Effector CD8-positive, alpha-beta T cell (primary cell): ENCODE measurements at places on chromosomes 3 and 15.

DNA sequence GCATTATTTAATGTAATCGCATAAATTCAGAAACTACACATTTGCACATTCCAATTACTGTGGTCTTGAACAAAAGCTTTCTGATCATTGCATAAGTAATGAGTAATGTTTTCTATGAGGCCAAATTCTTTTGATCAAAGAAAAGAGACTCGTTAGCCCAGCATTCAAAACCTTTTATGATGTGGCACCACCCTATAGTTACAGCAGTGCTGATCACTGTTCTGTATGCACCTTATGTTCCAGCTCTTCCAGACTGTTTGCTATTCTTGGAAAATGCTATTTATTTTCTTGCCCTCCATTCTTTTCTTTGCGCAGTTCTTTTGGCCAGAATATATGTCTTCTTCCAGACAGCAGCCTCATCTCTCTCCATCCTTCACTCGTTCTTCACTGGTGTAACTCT, 42.3 kb downstream of the MAP3K13 start:
- DNase-seq = no peak

- DNase-seq = no peak
Observed at GRCh38 chr3:193882091-193882490, 253.9 kb upstream of the HES1 start.

GRCh38 chr3:168088106-168088720, 7.5 kb downstream of the GOLIM4 start:
- no peak for DNase-seq

- no peak for DNase-seq
Observed at GRCh38 chr15:65371976-65372786, 5.6 kb downstream of the IGDCC3 start.

GRCh38 chr15:99454941-99455788, 110.6 kb upstream of the MEF2A start:
- DNase-seq = no peak

- no peak for DNase-seq
Observed at GRCh38 chr15:71469413-71469812, 340.9 kb upstream of the NR2E3 start.

- no peak for DNase-seq
Observed at GRCh38 chr15:37764733-37765191, 169.7 kb upstream of the TMCO5A start.

DNA sequence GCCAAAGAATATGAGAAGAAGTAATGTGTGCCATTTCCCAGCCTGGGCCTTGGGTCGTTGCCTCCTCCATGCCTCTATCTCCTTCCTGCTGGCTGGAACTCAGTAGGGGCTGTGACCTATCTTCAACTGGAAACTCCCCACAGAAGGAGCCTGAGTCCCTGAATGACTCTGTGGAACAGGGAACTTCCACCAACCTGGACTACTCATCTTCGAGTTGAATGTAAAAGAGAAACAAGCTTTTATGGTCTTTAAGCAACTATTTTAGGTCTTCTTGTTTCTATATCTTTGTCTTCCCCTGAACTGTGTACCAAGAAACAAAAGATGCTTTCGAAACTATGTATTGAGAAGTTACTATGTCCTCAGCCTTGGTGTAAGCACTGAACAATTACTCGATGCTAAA, 355.3 kb upstream of the NR2F2 start:
- no peak for DNase-seq

DNA sequence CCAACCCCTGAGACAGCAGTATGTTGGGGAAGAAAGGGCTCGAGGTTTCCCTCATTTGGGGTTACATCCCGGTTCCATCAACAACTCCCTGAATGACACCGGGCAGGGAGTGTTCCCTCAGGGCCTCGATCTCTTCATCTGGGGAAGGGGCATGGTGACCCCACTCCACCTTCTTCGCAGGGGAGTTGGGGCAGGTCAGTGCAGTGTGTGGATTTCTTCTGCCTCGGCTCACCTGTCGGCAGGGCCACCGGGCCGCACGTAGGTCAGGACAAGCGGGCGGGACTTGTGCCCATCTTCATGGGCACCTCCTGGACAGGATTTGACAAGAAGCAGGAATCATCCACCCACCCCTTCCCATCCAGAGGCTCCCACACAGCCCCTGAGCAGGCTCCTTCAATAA, 17.4 kb downstream of the GRIP2 start:
- DNase-seq = no peak

- DNase-seq = no peak
Observed at GRCh38 chr15:34986771-34987480, 1.2 kb downstream of the ZNF770 start.

GRCh38 chr15:28178290-28178689, 79.2 kb upstream of the OCA2 start:
- DNase-seq = no peak

DNA sequence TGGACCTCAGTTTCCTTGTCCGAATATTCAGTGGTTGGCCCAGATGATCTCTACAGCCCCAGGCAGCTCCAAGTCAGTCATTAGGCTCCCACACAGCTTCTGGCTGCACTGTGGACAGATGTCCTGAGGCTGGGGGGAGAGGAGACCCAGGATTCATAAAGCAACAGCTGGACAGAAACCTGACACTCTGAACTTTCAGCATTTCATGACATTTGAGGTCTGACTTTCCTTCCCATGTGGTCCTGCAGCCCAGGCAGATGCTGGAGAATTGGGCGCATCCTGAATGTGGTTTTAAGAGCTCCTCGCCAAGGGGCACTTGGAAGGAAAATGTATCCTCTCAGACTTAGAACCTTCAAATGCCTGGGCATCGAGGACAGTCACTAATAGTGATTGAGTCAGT, 307.6 kb upstream of the LRRFIP2 start:
- DNase-seq = no peak

DNA sequence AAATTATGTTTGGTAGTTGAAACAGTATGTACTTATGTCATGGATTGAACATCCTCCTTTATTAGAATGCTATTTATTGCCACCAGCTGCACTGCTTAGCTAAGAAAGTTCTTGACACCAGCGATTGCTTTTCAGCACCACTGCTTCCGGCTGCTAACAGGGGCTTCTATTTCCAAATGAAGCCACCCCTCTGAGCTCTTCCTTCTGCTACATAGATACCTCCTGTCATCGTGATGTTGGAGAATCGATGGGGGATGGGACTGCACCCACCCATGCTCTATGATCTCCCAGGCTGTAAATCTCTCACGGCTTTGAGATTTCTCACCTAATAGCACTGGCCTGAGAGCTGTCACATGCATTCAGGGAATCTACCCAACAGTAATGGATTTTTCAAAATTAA, 259.2 kb downstream of the MEIS2 start:
- no peak for DNase-seq

GRCh38 chr3:68360492-68360891, 571.9 kb downstream of the TAFA4 start:
- DNase-seq = no peak

GRCh38 chr3:124886168-124887056, 753 bp downstream of the ITGB5 start:
- DNase-seq = no peak

DNA sequence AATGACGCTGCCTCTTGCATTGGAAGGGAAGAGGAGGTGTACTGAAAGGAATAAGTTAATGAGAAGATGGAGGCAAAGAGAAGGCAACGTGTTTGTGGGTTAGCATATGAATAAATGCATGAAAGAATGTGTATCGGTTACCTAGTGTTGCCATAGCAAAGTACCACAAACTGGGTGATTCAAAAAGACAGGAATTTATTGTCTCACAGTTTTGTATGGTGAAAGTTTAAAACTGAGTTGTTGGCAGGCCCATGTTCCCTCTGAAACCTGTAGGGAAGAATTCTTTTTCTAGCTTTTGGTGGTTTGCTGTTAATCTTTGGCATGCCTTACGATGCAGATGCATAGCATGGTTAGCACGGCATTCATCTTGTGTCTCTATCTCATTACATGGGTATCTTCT, 729.9 kb downstream of the MECOM start:
- no peak for DNase-seq
